ENCODE measurements at places on chromosomes 6 and 20. TPM values are rescaled to one million over a fixed set of nuclear protein-coding genes. Genes with fewer than 3 reads are reported as not detected.

- DNase-seq = no peak
These were observed 349.3 kb downstream of the SOX4 start for GRCh38 chr6:21942897-21943296.

- DNase-seq = no peak
These were observed 40.7 kb upstream of the TBX18 start for GRCh38 chr6:84805145-84805544.

DNA sequence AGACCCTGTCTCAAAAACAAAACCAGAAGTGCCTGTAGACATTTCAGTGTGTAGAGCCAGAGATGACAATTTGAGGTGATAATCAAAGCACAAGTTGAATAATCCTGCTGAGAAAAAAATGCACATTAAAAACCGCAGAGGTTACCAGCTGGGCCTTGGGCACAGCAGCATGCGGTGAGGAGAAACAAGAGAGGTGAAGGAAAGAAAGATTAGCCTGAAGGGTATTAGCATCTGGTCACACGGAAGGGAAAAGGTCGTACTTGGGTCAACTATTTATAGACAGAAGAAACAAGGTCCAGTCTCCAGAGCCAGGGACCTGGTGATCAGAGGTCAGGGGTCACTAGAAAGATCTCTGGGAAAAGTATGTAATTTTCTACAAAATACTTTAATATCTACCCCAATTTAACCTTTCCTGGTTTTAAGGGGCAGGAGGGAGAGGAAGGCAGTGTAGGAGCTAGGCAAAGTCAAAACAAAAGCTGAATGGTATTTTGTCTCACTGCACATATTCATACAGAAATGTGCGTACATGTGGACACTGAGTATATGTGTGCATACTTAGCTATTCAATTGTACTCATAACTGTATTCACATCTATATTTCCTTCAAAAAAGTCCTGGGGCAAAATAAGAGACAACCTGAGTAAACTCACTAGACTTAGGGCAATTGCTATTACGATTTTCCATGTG is 10.1 kb downstream of the MAP7 start:
- DNase-seq = no peak

DNA sequence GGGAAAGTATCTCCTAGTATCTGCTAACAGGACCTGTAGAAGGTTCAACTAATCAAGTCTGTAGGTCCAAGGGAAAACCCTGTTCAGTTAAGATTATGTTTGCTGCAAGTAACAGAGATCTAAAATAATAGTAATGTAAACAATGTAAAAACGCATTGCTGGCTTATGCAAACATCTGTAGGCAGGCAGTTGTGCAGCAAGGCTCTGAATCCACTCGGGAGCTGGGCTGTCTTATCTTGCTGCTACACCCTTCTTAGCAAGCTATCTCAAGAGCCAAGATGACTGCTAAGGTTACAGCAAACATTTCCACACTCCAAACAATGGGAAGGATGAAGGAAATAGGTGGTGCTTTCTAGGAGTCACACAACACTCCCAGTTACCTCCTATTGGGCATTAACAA is 397.3 kb upstream of the NRSN1 start:
- no peak for DNase-seq

GRCh38 chr6:32947552-32948465 is 5.1 kb downstream of the HLA-DMA start:
- DNase-seq = no peak

GRCh38 chr6:83417880-83418663 is 12.8 kb downstream of the ME1 start:
- DNase-seq = no peak

- no peak for DNase-seq
These were observed 5.3 kb upstream of the IP6K3 start for GRCh38 chr6:33751771-33752645.

DNA sequence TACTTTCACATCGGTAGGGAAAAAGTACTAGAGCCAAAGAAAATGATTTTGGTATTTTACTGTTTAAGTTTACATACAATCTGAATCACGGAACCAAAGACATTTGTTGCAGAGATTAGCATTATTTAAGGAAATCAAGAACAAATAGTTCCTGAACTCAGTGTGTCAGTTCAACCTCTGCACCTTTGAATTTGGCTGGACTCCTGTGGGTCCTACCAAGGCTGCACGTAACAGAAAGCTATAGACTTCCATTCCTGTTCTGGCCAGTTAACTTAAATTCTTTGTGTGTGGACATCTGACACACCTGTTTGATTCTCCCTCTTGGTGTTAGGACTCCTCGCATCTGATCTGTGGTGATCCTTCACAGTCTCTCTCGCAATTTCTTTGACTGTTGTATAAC is 69.6 kb downstream of the MACROD2 start:
- no peak for DNase-seq

DNA sequence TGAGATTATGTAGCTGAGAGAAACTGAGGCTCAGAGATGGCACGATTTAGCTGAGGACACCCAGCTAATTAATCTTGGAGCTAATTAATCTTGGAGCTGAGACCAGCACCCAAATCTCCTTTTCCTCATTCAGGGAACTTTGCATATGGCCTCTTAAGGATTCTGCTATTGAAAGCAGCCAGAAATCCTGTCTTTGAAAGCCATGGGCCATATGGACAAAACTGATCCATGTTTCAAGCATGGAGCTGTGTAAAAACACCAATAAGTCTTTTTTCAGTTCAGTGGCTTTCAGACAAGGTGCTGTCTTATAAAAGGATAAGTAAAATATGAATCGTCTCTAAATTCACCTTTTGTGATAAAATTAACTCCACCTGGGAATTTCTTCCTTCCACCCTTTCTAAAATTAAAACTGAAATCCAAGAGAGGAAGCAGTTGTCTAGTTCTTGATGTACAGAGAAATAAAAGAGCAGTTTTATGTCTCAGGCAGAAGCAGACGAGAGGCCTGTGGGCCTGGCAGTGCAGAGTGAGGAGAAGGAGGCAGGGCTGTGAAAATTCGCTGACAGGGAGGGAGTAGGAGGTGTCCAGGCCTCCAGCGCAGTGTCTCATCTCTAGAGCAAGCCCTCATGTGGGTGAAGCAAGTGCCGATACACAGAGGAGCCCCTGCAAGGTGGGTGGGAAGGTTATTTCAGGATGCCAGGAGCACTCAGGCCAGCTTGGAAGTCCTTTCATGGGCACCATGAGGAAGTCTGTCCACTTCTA is 266.9 kb downstream of the UST start:
- no peak for DNase-seq

GRCh38 chr20:50371878-50372769 is 138.1 kb upstream of the PTPN1 start:
- DNase-seq = no peak

GRCh38 chr6:148471624-148472159 is 129.1 kb downstream of the SASH1 start:
- no peak for DNase-seq

GRCh38 chr6:157549468-157549745 is 168.4 kb downstream of the ZDHHC14 start:
- no peak for DNase-seq

- no peak for DNase-seq
These were observed 163.5 kb upstream of the GJE1 start for GRCh38 chr6:141969201-141969600.

DNA sequence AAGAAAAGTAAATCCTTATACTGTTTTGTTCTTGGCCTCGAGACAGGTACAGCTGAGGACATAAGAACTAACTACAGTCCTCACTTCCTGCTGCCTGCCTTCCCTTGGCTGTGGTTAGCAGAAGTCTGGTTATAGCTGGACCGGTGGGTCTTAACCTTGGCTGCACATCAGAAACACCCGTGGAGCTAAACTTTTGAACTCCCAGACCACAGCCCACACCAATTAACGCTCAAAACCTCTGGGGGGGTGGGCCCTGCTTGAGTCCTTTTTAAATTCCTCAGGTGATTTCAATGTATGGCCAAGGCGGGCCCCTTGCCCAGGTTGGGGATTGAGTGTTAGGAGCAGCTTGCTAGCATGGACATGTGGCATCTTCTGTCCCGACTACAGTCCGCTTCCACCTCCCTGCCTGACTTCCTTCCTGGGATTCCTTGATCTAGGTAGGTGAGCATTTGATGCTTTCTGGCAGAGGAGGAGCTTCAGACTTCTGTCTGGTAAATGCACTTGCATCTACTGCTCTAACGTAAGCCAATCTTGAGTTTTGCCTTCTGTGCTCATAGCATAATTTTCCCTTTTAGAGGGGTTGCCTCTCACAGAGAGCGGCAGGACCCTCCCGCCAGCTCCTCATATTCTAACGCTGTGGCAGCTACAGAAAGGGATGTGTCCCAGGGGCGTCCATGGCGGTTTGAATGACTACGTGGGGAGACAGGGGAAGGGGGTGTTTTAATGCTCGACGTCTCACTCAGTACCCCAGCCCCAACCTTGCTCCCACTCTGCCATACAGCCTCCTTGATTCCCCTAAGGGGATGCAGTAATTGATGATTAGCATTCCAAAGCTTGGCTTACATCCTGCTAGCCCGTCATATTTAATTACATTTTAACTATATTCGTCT is 390.1 kb downstream of the ZFAND3 start:
- no peak for DNase-seq

GRCh38 chr6:4039348-4039747 is 39.6 kb downstream of the FAM217A start:
- no peak for DNase-seq

GRCh38 chr20:45406260-45407066 is 1.6 kb upstream of the DBNDD2 start:
- peak; percentile 78 for DNase-seq

GRCh38 chr20:23437126-23437899 is 2.2 kb upstream of the CSTL1 start:
- DNase-seq = peak; percentile 44

Gene VGLL2
- not detected for total RNA-seq

Gene HEBP2
- total RNA-seq = 37.7 TPM

Gene OSER1
- 43.2 TPM for total RNA-seq

Data from suprapubic skin (tissue), 4 donors.